Inflammatory macrophage treated with lipopolysaccharide for 4 hours (primary cell): ENCODE measurements at places on chromosomes 4 and X.

GRCh38 chr4:40409835-40410234, 74.7 kb downstream of the CHRNA9 start:
- DNase-seq, result no peak

GRCh38 chr4:112563431-112564200, 47.6 kb upstream of the NEUROG2 start:
- no peak for DNase-seq

- DNase-seq, result no peak
Measured at GRCh38 chrX:43728002-43728401, 71.9 kb downstream of the MAOA start.

DNA sequence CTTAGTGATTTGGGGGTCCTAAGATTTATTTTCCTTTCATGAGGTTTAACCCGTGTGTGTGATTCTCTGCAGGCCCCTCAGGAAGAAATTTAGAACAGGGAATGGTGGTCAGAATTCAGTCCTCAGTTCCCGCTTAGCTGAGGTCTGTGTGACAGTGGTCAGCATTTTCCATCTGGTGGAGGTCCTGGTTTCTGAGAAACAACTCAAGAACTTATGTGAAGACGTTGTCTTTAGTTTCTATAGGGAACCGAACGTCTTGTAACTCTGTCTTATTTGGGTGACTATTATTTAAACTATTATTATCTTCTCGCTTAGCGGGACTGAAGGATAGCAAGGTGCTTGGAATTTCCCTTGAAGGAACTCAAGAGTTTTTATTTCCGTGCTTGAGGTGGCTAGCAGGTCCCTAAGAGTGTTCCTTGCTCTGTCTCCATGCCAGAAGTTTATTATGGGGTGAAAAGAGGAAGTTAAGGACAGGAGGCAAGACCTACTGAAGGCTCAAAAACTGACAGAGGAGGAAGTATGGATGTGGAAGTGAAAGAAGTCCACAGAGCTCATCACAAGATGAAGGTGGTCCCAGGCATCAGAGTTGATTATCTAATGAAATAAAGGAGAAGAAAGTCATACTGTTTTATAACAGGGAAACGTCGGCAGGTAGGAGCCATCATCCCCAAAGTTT, 9.4 kb downstream of the MGST2 start:
- DNase-seq, result peak; percentile 86

DNA sequence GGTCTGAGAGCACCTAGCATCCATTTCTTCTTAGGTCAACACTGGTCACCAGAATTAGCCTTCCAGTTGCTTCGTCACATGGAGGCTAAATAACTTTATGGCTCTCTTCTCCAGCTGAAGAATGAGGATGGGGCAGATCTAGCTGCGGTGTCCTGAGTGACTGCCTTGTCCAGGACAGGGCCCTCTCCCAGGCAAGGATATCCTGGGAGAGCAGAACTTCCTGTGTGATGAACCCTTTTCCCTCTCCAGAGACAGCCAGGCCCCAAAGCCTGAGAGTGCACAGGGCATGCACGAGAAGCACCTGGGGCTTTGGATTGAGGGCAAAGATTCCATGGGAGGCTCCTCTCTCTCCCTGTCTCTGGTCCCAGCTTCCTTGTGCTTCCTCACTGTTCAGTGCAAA, 108.2 kb upstream of the MAMLD1 start:
- no peak for DNase-seq

- DNase-seq, result no peak
Measured at GRCh38 chrX:153804621-153805020, 10.2 kb downstream of the SSR4 start.

DNA sequence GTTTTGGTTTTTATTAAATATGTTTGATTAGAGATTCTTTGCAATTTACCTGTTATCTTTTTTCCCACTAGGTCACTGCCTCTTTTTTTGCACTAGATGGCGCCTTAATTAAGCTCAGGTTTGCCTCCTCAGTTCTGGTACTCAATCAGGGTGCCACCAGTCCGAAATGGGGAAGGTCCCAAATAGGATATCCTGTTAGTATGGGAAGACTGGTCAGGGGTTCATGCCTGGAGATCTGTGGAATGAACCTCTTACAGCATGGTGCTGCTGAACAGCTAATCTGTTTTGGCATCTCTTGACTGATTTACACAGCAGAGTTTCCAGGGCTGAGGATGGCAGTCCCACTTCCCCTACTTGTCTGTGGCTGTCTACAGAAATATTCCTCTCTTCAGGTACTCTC, 24.2 kb upstream of the VSIG1 start:
- DNase-seq, result peak; percentile 3

GRCh38 chr4:141133999-141134995, 1.0 kb upstream of the RNF150 start:
- DNase-seq, result no peak

- no peak for DNase-seq
Measured at GRCh38 chrX:866441-866990, 235.9 kb downstream of the SHOX start.

DNA sequence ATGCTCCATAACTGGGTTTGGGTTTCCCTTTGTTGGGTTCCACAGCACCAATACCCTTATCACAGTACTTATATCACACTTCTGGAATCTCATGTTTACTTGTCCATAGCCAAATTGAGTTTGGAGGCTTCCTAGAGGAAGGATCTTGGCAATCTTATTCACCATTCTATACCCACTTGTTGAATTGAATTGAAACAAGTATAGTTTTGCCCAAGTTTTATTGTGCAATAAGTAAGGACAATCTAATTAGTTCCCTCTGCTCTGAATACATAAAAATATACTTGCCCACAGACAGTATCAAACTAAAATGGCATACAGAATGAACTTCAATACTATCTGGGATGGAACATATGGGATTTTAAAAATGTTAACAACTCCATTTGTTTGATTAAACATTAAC, 40.3 kb downstream of the SEC31A start:
- DNase-seq, result no peak

DNA sequence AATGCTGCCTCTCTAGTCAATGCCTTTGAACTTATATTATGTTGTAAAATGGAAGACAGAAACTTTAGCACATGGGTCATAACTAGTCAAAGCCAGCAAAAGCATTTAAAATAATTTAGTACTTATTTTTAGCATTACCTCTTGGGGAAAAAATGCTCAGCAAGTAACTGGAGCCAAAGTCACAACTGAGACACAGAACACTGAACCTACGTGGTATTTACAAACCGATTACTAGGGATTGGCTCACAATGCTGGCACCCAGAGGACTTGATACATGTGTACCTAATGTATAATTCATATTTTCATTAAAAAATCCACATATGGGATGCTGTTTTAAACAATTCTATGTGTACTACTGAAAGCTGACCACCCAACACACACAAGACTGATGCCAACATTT, 38.4 kb downstream of the PHKA2 start:
- no peak for DNase-seq

- DNase-seq, result no peak
Measured at GRCh38 chr4:26030260-26030667, 116.2 kb downstream of the SMIM20 start.

DNA sequence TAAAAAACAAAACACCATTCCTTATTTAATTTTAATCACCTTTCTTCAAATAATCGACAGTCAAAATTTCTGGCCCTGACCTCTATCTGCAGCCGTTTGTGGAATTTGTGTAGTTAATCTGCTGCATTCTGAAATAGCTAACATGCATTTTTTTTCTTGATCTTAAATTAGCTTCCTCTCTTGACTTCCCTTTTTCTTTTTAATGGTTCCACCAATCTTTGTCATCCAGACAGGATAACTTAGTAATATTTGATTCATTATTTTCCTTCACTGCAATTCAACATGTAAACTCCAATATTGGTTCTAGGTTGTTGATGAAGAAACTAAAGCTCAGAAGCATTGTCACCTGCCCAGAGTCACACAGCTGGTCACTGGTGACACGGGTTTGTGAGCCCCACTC, 77.3 kb downstream of the ARHGAP10 start:
- DNase-seq, result peak; percentile 64

GRCh38 chrX:153673428-153674218, at the start of gene PNCK:
Gene PNCK (minus strand): TSS chrX:153673813. CDS start chrX:153673076, 737 bp downstream.
- DNase-seq, result no peak

DNA sequence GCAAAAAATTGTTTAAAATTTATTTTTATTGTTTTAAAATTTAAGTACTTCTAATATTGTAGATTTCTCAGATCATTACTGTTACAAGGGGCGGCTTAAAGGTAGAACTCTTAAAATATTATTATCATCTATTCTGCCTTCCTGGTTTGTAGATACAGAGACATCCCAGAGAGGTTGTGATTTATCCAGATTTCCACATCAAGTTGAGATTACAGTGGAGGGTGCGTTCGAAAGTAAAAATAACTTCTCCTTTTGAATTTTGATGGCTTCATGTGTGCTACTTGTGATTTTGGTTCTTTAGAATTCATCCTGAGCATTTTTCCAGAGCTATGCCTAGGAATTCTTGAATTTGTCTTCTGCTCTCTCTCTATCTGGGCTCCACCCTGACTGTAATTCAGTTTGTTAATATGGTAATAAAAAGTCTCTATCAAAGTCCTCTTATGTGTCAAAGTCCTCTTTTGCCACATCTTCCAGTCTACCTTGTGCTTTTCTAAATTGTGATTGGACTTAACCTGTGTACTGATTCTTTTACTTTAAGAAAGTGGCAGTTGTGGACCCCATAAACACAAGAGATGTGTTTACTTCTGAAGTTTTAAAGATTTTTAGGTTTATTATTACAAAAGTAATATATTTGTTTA, 37.2 kb downstream of the CLCN3 start:
- DNase-seq, result peak; percentile 58

GRCh38 chrX:45801554-45801953, 600.9 kb upstream of the DIPK2B start:
- DNase-seq, result peak; percentile 65

- DNase-seq, result peak; percentile 3
Measured at GRCh38 chr4:154626793-154627484, 14.5 kb upstream of the FGG start.

DNA sequence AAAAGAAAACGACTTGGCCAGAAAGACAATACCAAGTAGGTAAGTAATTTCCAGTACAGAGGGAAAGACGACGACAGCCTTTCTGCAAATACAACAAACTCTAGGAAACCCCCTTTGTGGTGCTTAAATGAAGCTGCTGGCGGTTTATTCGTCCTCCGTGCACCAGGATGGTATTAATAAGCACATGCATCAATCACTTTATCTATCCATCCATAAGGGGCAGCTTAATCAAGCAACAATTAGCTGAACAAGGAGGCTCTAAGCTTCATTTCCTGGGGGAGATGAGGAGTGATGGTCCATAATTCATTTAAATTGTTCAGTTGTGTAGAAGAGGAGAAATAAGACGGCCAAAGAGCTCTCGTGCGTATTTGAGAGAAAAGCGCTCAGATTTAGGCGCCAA, 26.2 kb downstream of the IRF2 start:
- DNase-seq, result no peak

DNA sequence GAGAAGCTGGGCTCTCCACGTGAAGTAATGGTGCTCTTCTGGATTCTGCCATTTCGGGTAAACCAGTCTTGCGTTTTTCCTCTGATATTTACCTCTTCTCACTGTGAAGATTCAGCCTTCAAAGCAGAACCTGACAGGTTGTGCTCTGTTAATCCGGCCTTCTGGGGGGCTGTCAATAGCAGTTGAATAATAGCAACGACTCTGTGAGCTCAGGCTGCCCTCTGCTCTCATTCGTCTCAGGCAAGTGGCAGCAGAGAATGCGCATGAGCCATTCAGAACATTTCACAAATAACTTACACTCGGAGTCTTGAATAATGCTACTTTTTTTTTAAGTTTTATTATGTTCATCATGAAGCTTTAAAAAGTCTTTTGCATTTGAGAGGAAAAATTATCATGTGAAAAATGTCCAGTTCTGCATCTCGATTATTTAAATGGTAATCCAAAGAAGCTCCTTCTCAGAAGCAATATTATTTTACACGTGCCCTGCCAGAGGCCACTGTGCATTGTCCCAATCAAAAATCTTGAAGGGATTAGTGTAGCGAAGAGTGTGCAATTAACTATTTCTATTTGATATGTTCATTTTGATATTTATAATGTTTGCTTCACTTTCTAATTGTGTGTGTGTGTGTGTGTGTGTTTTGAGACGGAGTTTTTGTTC, 354.2 kb upstream of the FAT1 start:
- no peak for DNase-seq
